A172 (cell line): ENCODE measurements at places on chromosomes 6 and 20. TPM values are rescaled to one million over a fixed set of nuclear protein-coding genes. Genes with fewer than 3 reads are reported as not detected.
A peak's percentile ranks its signal among the peaks of the same experiment; 100 is the strongest.

The FAM217A gene
- total RNA-seq, result not detected in 2 replicates

The PERP gene
- 71.5 and 96.5 TPM in 2 replicates for total RNA-seq

The SLC17A3 gene
- not detected in 2 replicates for total RNA-seq

The SSTR4 gene
- total RNA-seq, result not detected in 2 replicates

The SMPDL3A gene
- total RNA-seq, result 5.3 and 6.3 TPM in 2 replicates

The MAN1A1 gene
- 5.7 and 6.3 TPM in 2 replicates for total RNA-seq

The RGS17 gene
- total RNA-seq, result 2.9 and 6.5 TPM in 2 replicates

The PRDM1 gene
- 0.19 and 0.31 TPM in 2 replicates for total RNA-seq

The STK38 gene
- 23.7 and 25.3 TPM in 2 replicates for total RNA-seq

The BTN1A1 gene
- total RNA-seq, result not detected in 2 replicates

The TRIM10 gene
- total RNA-seq, result not detected in 2 replicates

The C6orf47 gene
- 15.9 and 22.0 TPM in 2 replicates for total RNA-seq

The FOXS1 gene
- 2.4 TPM in 1 of 2 replicates, not detected in the other for total RNA-seq

The ZSCAN9 gene
- 14.0 and 17.0 TPM in 2 replicates for total RNA-seq

DNA sequence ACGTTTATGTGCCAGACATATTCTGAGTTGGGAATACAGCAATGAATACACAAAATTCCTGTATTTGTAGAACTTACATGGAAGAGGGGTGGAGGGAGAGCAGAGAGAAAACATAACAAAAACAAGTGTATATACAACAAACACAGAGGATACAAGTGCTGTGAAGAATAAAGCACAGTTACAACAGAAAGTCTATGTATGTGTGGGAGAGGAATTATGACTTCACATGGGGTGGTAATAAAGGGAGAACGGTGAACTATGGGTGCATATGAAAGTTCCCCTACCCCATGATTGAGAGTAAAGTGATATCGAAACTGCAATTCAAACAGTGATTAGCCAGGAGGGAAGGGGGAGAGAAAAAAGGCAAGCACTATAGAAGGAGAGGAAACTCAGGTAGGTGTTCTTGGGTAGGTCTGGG lies 24.6 kb downstream of the HBS1L start:
- DNase-seq, result no peak

DNA sequence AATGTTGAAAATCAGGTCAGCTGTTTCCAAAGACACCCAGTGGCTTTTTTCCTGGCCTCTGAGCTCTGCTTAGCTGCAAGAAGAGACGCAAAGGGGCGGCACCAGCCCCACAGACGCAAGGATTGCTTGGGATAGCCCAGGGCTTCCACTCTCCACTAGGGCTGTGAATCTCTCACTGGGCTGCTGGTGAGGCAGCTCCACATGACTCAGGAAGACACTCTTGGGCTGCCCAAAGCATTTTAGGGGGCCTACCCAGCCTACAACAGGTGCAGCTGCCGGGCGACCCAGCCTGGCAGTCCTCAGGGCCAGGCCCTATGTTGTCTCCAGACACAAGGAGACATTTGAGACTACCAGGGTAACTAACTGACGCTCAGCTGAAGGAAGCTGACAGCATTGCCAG lies 59.8 kb downstream of the FAM50B start:
- DNase-seq, result no peak

- DNase-seq, result no peak
These were observed 93.1 kb downstream of the PRND start for GRCh38 chr20:4814696-4815252.

- no peak for DNase-seq
These were observed 5.8 kb upstream of the EEF1A2 start for GRCh38 chr20:63504642-63505041.

DNA sequence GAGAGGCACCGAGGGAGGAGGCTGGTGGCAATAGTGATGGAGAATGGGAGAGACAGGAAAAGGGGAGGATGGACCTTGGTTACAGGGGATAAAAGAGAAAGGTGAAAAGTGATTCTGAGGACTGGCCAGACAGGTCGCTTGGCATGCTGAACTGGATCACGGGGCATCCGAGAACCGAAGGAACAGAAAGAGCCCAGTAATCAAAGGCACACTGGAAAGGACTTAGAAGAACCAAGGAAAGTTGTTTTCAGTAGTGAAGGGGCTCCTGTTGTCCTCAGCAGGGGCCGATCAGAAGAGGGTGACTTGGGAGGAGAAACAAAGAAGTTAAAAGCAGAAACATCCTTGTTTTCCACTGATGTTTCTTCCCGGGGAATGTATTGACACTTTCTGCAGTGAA lies 18.9 kb downstream of the SYTL3 start:
- no peak for DNase-seq

DNA sequence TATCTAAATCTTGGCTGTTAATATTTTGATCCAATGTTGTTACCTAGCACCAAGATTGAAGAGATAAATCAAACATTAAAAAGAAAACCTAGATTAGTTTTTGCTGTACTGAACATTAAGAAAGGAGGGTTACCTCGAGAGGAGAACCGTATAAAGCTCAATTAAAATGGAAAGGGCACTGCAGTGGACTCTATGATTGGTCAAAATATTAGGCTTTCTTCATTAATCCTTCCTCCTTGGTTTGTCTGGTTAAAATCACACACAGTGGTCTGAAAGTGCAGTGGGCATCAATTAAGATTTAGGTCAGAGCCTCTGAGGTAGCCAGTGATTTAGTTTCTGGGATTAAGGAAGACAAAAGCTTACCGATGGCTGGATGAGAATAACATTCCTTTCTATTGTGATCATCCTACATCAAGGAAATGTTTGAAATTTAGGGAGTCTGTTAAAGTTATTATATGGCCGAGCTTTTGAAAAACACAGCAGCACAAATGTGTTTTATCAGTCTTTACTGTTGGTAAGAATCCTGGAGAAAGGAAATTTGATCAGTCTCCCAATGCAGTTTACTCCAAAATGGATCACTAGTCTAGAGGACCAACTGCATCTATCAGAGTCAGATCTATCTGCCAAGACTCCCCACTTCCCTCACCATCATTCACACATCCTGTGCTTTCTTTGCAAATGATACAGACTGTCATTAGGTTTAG lies 134.6 kb upstream of the NEDD9 start:
- peak; percentile 45 for DNase-seq

- DNase-seq, result no peak
These were observed 112.0 kb upstream of the SRSF6 start for GRCh38 chr20:43345676-43346075.

DNA sequence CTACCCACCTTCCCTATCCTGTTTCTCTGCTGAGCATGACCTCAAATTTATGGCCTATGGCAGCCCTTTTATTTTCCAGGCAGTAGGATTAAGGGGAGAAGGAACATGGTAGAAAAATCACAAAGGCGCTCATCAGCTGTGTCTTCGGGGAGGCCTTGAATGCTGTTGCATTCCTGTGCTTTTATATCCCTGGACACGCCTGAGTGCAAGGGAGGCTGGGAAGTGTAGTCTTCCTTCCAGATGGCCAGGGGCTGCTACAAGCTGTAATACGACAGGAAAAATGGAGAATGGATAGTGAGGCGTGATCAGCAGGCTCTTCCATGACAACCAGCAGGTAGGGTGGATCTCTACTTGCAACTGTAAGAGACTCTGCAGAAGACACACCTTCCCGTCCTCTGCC lies 210.9 kb upstream of the GGTLC1 start:
- no peak for DNase-seq

GRCh38 chr20:16474363-16474762 lies 98.9 kb downstream of the KIF16B start:
- DNase-seq, result no peak

DNA sequence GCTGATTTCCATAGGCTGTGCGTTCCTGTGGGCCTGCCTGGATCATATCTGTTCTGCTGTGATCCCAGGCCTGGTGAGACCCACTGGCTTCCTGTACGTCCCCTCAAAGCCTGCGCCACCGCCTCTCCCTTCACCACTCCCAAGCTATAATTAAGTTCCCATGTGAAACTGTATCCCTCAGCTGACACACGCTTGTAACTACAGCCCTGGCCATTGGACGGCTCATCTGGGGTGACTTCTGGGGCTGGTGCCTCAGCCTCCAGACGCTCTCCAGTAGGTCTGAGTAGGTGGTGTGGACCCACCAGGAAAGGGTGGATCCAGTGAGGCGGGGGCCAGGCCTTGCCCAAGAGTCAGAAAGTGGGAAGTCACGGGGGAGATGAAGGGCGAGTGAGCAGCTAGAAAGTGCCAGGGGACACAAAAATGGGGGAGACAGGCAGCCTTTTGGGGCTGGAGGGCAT lies 21.0 kb downstream of the PPARD start:
- no peak for DNase-seq

GRCh38 chr6:147711476-147711875 lies 203.0 kb downstream of the SAMD5 start:
- no peak for DNase-seq

DNA sequence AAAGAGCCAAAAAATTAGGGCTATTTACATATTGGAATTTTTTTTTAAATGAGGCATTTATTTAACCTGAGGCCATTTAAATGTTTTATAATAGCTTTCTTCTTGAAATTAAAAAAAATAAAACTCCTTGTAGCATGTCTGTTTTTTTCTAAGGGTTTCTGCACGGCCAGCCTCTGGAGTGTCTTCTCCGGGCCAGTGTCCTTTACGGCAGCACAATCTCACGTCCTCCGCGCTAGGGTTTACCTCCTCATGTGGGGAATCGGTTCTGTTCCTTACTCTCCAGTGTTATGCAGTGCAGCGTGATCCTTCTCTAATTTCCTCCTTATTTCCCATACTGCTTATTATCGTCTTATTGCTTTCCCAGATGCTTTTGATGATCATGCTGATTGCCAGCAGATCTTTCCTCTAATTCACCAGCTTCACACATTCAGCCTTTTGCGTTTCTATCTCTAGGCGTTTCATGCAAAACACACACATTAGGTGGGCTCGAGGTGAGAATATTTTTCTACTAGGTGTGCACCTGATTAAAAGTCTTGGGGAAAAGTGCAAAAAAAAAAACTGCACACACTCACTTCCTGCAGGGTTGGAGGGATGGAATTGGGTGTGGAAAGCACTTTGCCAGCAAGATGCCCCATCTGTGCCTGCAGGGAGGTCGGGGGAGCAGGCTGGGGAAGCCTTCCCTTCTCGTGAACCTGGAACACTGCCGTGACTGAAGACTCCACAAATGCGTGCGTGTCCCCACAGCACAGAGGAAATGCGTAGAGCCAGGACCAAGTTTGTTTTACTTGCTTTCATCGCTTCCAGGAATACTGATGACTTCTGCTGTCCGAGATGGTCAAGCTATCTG lies 56.1 kb downstream of the PSMG4 start:
- no peak for DNase-seq

- peak; percentile 61 for DNase-seq
These were observed 94.3 kb downstream of the JPH2 start for GRCh38 chr20:44092551-44093248.

DNA sequence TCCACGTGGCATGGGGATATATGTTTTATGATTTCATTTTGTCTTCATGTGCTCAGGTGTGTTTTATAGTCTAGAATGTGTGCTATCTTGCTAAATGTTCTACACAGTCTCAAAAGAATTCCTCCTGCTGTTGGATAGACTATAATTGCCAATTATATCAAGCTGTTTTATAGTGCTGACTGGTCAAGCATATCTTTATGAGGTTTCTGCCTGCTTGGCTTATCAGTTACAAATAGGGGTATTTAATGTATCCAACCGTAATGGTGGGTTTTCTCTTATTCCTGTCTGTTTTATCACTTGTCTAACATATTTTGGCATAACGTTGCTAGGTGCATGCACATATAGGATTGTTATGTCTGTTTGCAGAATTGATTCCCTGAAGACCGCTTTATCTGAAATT lies 201.3 kb downstream of the EYS start:
- no peak for DNase-seq

GRCh38 chr6:34393191-34393965 lies 909 bp upstream of the NUDT3 start:
- no peak for DNase-seq

DNA sequence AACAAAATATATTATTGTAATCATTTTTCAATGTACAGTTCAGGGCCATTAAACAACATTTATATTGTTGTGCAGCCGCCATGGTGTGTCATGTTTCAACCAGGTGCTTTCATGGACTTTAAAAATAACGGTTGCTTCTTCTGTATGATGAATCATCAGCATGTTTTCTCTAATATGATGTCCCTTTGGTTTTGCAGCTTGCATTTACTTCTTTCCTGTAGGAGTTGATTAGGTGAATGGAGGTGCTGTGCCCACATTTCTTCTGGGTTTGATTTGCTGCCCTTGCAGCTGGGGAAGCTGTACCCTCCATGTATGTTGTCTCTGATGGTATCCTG lies 54.9 kb upstream of the TULP4 start:
- DNase-seq, result no peak

DNA sequence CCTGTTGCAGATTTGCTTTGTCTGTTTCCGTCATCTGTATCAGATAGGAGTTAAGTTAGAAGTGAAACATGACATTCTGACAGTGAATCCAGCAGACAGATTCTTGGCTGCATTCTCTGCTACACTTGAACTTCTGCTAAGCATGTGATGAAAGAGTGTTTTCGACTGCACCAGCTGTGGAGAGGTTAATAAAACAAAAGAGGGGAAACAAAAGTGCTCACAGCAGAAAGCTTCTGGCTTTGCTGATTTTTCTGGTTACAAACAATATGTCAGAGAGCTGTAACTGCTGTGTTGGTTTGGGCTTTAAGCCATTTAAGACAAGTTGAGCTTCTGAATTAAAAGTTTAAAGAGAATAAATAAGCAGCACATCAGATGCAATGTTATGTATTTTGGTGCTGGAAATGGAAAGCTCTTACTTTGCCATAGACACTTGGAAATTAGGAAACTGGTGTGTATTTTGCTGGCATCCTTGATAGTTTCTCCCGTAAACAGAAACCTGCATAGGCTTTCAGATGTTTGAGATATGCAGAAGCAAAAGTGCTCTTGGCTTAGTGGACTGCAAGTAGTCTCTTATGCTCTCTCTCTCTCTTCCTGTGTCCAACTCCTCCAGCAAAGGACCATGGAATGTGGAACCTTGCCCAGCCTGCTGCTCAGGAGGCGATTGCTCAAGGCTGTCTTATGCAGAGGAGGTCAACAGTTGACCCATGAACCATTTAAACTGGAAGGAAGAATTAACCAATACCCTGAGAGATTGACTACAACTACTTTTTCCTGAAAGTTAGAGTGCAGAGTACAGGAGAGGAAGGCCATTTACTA lies 104.9 kb downstream of the RPS12 start:
- no peak for DNase-seq

GRCh38 chr6:35040398-35040797 lies 100.7 kb downstream of the TCP11 start:
- DNase-seq, result no peak

DNA sequence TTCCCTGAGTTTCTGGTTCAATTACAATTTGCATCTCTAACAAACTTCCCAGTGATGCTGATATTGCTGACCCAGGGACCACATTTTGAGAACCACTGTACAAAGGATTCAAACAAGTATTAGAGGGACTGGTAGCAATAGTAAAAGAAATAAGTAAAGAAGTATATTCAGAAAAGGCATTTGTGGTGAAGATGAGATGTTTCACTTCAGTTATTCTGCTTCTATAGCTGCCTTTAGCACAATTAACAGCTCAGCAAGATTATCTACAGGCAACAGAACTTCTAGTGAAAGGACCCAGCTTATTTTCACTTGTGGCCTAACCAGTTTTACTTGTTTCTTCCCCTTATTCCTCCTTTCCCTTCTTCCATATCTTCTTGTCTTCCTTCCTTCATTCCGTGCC lies 149.4 kb downstream of the PHF3 start:
- DNase-seq, result no peak

GRCh38 chr6:122736616-122737015 lies 42.9 kb upstream of the FABP7 start:
- DNase-seq, result no peak

GRCh38 chr6:169904051-169904922 lies 152.9 kb downstream of the ERMARD start:
- DNase-seq, result no peak
